Activated CD4-positive, alpha-beta T cell treated with anti-CD3 and anti-CD28 coated beads for 36 hours (primary cell): ENCODE measurements at places on chromosomes 4 and X.

DNA sequence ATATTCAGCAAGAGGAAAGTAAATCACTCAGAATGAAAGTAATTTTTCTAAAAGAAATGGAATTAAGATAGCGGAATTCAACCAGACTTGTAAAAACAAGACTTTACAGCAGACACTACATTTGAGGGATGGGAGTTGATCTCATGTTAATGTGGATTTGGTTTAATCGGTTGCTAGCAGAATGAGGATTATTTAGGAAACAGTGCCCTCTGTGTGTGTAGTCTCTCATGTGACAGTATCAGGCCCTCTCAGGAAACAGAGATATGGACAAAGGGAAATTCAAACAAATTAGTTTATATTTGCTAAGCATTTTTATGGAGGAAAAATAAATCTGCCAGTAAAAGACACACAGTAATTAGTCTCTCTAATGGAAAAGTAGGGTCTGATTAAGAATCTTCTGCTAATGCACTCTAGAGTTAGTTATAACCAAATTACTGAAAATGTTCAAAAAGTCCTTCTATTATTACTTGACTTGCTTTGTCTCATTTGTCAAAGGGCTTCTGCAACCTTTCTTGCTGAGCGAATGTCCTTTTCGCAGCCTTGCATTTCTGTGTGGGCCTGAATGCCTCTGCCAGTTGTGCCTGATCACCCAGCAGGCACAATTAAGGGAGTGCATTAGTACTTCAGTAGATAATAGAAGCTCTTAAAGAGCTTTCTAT lies 1282.3 kb upstream of the TENM3 start:
- no peak for DNase-seq

- no peak for DNase-seq
Measured at GRCh38 chr4:85675076-85676049, 200.4 kb downstream of the ARHGAP24 start.

DNA sequence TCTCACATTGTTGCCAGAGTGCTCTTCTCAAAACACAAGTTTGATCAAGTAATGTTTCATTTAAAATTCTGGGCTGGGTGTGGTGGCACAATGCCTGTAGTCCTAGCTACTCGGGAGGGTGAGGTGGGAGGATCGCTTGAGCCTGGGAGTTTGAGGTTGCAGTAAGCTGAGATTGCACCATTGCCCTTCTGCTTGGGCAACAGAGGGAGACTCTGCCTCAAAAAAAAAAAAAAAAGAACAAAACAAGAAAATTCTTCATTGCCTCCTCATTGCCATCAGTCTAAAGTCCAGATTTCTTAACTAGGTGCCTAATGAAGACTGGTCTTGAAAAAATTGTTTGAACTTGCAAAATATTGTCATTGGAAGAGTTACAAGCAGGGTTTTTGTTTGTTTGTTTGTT lies 120.1 kb downstream of the MFAP3L start:
- DNase-seq, result no peak

DNA sequence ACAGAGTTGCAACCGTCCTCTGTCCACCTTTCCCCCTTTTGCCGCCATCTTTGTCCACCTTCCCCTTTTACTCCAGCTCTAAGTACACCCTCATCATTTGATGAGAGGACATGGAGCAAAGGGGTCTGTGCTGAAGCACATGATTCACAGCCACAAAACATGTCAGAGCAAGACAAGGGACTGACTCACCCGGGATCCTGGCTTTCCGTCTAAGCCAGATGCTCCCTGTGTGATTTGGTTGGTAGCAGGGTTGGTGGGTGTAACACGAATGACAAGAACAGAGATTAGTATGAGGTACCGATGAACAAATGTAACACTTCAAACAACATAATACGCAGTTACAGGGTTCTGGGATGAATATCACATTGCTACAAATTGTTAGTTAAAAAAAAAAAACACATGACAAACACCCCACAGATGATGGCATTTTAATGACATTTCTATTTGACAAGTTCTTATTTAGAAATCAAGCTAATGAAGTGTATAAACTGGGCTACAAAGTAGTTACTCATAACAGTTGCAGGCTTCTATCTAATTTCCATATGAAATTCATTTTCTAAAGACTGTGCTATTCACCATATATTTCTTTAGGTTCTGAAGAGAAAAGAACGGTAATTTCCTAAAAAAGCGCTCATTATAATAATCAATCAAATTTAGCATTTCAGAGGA lies 71.4 kb upstream of the ETNPPL start:
- DNase-seq, result no peak

- no peak for DNase-seq
Measured at GRCh38 chrX:24117258-24117657, 32.3 kb upstream of the ZFX start.

- DNase-seq, result no peak
Measured at GRCh38 chr4:128858879-128859671, 49.6 kb downstream of the JADE1 start.

DNA sequence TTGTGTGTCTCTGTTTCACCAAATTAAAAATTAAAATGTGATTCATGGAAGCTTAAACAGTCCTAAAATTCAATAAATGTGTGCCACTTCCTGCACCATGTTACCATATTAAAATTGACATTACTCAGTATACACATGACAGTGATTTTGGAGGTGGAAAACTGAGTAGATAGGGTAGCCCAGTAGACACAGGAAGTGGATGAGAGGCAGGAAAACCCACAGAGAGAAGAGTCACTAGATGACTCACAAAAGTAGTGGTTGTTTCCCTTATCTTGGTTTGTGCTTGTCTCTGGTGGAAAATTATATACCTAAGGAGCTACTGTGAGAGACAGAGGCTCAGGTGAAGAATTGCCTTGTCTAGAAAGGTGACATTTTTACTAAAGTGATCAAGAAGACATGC lies 375.8 kb upstream of the CXorf51B start:
- DNase-seq, result no peak

DNA sequence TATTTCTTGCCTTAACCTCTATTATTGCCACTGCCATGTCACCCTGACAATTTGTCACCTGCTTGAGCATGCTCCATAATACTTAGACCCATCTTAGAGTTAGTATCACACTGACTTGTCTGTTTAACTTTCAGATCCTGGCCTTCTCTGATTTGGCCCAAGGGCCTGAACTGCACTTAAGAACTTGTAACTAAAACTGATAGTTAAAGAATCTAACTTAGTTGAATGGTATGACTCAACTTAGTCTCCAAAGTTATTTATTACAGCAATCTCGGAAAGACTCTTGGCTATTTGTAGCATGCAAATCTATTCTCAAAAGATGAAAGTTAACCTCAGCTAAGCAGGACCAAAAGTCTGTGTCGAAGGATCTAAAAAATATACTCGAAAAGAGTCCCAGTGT lies 72.3 kb downstream of the IGSF1 start:
- no peak for DNase-seq

- no peak for DNase-seq
Measured at GRCh38 chr4:79223993-79224776, 101.7 kb downstream of the NAA11 start.

GRCh38 chrX:16240231-16240905 lies 73.1 kb downstream of the MAGEB17 start:
- peak; percentile 2 for DNase-seq

DNA sequence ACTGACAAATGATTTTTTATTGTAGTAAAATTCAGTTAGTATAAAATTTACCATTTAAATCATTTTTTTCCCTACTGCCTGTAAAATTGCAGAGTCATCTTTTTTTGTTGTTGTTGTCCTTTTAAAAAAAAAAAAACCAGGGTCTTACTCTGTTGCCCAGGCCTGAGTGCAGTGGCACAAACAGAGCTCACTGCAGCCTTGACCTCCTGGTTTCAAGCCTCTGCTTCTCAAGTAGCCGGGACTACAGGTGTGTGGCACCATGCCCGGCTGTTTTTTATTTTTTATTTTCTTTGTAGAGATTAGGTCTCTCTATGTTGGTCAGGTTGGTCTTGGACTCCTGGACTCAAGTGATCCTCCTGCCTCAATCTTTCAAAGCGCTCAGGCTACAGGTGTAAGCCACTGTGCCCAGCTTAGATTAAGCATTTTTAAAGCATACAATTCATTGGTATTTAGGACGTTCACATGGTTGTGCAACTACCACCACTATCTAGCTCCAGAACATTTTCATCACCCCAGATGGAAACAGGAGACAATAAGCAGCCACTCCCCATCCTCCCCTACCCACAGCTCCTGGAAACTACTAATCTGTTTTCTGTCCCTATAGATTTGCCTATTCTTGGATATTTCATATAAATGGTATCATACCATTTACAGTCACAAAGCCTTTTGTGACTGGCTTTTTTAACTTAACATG lies 59.7 kb upstream of the PGRMC2 start:
- no peak for DNase-seq

DNA sequence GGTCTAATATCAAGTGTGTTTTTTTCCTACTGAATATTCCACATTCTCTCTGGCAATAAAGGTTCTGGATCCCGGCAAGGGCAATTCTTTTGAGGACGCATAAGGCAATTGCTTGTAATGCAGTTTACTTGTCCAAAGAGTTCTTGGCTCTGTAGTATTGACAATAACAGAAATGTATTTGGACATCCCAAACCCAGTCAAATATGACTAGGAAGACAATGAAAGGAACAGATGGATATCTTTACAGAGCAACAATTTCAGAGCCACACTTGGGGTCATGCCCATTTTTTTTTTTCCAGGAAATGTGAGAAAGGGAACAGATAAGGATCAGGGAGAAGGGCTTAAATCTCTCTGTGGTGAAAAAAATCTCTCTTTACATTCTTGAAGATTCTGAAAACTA lies 12.2 kb downstream of the GK2 start:
- DNase-seq, result no peak

DNA sequence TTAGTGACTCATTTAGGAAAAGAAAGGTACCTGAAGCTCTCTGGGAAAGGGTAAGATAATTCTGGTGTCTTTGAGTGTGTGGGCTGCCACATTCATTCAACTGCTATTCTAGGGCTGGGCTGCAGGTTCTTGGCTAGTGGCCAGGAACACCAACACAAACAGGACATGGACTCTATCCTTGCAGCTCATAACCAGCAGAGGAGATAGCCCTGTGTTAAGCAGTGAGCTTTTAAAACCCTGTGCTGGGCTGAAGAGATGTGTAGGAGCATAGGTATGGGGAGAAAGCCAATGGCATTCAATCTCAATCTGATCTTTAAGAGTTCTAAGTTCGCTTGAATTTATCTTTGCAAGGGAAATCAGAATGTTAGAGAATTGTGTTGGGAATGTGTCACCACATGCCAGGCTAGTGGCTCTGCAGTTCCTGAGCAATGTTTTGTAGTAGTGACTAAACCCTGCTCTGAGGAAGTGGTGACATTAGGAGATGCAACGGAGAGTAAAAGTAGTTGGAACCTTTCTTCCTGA lies 39.2 kb downstream of the SGMS2 start:
- peak; percentile 69 for DNase-seq

- DNase-seq, result no peak
Measured at GRCh38 chr4:155837203-155837796, 28.8 kb downstream of the ASIC5 start.

GRCh38 chr4:140427919-140428471 lies 547 bp upstream of the CLGN start:
- DNase-seq, result no peak

GRCh38 chrX:48911412-48912182 lies at the start of gene SLC35A2:
Gene SLC35A2, minus strand, starts transcription at chrX:48911646. Its CDS starts 10 bp downstream, at chrX:48911636.
- DNase-seq, result peak; percentile 93

GRCh38 chr4:189547559-189547958 lies 393.1 kb upstream of the FRG1 start:
- DNase-seq, result no peak

DNA sequence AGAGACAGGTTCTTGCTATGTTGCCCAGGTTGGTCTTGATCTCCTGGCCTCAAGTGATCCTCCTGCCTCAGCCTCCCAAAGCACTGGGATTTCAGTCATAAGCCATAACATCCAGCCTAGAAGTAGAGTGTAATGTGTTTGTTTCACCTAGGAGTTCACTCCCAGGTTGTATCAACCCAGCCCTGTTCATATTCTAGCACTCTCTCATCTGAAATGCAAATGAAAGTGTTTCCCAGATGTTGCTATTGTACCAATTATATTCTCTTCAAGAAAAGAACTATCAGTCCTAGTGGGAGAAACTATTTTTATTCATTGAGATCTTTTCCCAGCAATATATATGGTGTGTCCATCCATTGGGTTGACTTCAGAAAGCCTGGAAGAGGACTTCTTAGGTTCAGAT lies 72.6 kb downstream of the USP38 start:
- no peak for DNase-seq

DNA sequence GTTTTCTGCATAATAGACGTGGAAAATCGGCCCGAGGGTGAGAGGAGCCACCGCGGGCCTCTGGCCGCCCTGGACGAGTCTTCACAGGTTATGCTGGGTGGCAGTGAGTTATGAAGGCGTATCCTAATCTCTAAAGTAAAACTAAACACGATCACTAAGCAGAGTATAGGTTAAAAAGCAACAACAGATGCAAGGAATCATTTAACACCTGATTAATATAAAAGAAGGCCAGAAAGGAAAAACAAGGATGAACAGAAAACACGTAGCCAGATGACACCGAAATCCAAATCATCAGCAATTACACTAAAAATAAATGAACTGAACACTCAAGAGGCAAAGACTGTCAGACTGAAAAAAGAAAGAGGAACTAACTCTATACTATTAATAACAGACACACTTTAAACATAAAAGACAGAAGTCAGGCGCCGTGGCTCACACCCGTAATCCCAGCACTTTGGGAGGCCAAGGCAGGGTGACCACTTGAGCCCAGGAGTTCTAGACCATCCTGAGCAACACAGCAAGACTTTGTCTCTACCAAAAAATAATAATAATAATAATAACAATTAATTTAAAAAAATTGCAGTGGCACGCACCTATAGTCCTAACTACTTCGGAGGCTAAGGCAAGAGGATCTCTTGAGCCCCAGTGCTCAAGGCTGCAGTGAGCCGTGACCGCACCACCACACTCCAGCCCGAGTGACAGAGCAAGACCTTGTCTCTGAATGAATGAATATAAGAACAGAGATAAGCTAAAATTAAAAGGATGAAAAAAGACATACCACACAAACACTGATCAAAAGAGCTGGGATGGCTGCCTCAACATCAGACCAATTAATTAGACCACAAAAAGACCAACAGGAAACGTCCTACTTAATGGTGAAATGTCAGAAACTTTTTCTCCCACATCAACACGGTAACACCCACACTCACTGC lies 30.0 kb downstream of the CTBP1 start:
- DNase-seq, result no peak

- peak; percentile 17 for DNase-seq
Measured at GRCh38 chr4:37188100-37188499, 56.4 kb upstream of the NWD2 start.

DNA sequence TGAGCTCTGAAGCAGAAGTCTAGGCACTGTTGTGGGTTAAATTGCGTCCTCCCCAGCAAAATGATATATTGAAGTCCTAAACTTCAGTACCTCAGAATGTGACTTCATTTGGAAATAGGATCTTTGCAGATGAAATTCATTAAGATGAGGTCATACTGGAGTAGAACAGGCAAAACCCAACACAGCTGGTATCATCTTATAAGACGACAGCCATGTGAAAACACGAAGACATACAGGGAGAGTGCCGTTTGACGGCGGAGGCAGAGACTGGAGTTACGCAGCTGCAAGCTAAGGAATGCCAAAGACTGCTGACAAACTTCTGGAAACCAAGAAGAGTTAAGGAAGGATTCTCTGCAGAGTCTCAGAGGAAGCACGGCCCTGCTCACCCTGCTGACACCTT lies 241.5 kb downstream of the MAML3 start:
- no peak for DNase-seq
